Panc1 (cell line): ENCODE measurements at places on chromosomes 12 and 14.

GRCh38 chr12:95411466-95411865 lies 62.5 kb upstream of the METAP2 start:
- no peak for DNase-seq

- no peak for DNase-seq
These were observed 76.0 kb downstream of the KCNK13 start for GRCh38 chr14:90137807-90138206.

GRCh38 chr12:75894965-75895754 lies 136.4 kb downstream of the PHLDA1 start:
- no peak for DNase-seq

DNA sequence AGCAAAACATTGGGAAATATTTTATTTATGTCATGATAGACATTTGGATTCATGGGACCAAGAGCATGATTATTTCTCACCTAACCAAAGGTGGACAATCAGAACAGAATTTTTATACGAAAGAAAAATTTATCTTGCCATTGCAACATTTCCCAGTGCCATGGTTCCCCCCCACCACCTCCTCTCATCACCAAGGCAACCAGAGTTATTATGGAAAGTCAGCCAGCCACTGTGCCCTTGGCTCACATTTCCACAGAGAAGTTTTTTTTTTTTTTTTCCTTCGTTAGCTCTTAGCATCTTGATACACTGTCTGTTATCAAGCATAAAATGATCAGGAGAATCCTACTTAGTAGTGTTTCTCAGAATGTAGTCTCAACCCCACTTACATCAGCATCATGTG lies 176.4 kb upstream of the TMTC1 start:
- DNase-seq = no peak

GRCh38 chr14:61611880-61612630 lies 83.3 kb upstream of the HIF1A start:
- no peak for DNase-seq

DNA sequence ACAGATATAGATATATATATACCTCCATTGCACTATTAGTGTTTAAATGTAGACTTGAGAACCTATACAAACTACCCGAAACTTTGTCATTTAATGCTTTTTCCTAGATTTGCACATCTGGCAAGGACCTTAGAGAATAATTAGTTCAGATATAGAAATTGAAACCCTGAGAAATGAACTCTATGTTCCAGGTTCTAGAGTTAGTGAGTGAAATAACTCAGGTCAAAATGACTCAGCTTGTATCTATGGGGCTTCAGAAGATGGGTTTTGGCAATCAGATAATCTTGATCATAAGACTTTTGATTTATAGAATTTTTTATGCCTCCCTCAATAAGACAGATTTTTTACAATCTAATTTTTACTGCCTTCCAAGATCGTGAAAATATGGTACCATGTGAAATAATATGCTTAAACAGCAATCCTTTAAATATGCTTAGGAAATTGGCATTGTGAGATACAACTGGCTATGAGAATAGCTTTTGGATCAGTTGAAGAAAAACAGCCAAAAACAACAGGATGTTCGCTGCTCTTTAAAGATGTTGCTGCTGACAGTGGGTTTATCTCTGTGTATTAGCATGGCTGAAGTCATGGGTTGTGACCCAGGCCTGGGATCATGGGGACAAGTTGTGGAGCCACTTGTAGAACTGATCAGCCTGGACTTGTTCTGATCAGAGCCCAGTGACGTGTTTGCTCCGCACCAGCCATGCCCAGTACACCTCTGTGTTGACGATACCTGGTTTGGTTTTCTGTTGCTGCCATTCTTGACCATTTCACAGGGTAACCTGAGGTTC lies 63.6 kb downstream of the TTLL5 start:
- DNase-seq = no peak

GRCh38 chr12:47131011-47131410 lies 51.3 kb upstream of the AMIGO2 start:
- no peak for DNase-seq

- DNase-seq = no peak
These were observed 8.1 kb downstream of the STAC3 start for GRCh38 chr12:57242691-57243454.

DNA sequence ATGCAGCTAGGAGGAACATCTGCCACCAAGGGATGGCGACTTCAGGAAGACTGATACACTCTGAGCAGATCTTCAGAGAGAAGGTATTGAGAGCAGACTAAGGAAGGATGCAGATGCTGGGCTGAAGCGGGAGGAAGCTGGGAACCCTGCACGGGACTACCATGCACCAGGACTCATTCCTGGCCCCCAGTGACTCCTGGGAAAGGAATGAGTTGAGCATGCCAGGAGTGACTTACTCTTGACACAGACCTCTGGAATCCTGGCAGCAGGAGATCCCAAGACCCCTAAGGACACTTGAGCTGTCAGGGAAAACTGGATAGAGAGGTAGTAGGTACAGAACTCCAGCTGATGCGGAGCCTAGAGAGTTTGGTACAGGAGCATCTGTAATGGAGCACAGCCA lies 336.1 kb downstream of the RPS29 start:
- DNase-seq = no peak

DNA sequence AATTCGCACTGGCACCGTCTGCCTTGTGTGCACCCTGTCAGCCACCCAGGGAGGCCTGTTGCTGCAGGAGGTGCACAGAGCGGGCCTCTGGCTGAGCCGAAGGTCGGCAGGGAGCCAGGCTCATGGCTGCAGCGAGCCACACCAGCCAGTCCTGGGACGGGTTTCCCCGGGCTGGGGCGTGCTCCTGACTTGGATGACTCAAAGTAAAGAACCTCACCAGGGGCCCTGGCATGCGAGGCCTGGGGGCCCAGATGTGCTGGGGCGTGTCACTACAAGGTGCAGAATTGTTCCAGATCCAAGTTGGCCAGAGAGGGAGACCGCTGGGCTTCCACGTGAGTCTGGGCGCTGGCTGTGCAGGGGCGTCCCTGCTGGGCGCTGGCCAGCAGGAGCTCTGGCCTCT lies 34.5 kb downstream of the FBRSL1 start:
- peak; percentile 22 for DNase-seq

- DNase-seq = no peak
These were observed 64.2 kb downstream of the CLMN start for GRCh38 chr14:95255487-95255886.

GRCh38 chr12:11133816-11134215 lies 628 bp downstream of the TAS2R30 start:
- no peak for DNase-seq

GRCh38 chr12:45216983-45217485 lies 1.1 kb downstream of the ANO6 start:
- no peak for DNase-seq
